ENCODE measurements at places on chromosomes 4 and X.

DNA sequence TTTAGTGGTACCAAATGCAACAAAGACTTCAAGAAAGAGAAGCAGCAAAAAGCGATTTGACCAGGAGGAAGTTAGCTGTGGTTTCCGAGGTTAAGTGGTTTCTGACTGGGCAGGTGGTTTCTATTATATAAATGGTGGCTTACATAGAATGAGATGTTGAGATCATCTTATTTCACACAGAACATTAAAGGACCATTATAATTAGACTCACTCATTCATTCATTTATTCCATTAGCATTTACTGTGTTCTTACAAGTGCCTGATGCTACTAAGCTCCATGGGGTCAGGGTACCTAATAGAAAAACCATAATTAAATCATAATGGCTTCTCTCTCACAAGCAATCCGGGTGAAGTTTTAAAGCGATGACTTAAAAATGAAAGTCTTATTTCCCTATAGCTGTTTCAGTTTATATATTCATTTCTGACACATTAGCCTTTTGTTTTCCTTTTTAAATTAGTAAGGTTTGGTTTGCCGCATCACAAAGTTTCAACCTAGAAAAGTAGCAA, 10.6 kb downstream of the TSPAN6 start:
- H3K36me3 ChIP-seq = no peaks in the 10 kb centered on the region
- H3K4me3 ChIP-seq = no peak overlapping the region
- H3K27ac ChIP-seq = no peak overlapping the region
- DNase-seq = no peak

GRCh38 chrX:12229986-12230385, 91.7 kb downstream of the FRMPD4 start:
- no peaks in the 10 kb centered on the region for H3K36me3 ChIP-seq
- no peaks in the 10 kb centered on the region for H3K4me1 ChIP-seq
- no peak overlapping the region for H3K27ac ChIP-seq
- DNase-seq = no peak

DNA sequence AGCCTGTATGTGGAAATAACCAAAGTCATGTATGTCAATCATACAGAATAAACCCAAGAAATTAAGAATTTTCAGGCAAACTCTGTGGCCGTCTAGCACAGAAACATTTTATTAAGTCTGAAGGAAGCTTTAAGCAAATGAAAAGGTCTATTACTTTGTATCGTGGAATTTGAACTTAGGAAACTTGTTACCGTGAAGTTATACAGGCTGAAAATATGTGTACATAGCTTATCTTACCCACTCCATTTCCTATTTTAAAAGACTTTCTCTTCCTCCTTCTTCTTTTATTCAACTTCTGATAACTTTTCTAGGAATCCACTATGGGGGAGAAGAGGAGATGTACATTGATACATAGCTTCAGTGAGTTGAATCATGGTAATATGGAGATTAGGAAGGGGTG, 108.3 kb downstream of the AGTR2 start:
- no peak for DNase-seq
- H3K27ac ChIP-seq = no peak overlapping the region
- H3K27me3 ChIP-seq = no peaks in the 10 kb centered on the region
- no peaks in the 10 kb centered on the region for H3K36me3 ChIP-seq

DNA sequence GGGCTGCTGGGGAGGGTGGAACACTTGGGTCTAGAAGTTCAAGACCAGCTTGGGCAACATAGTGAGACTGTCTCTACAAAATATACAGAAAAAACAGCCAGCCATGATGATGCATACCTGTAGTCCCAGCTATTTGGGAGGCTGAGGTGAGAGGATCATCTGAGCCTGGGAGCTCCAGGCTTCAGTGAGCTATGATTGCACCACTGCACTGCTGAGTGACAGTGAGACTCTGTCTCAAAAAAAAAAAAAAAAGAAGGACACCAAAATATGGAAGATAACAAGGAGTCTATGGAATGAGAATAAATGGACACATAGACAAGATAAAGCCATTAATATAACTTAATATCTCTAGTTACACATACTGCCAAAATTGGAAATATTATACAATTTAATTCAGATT, 62.7 kb upstream of the IL15 start:
- DNase-seq = no peak
- H3K27ac ChIP-seq = no peak overlapping the region
- no peak overlapping the region for H3K4me3 ChIP-seq
- no peaks in the 10 kb centered on the region for H3K36me3 ChIP-seq

DNA sequence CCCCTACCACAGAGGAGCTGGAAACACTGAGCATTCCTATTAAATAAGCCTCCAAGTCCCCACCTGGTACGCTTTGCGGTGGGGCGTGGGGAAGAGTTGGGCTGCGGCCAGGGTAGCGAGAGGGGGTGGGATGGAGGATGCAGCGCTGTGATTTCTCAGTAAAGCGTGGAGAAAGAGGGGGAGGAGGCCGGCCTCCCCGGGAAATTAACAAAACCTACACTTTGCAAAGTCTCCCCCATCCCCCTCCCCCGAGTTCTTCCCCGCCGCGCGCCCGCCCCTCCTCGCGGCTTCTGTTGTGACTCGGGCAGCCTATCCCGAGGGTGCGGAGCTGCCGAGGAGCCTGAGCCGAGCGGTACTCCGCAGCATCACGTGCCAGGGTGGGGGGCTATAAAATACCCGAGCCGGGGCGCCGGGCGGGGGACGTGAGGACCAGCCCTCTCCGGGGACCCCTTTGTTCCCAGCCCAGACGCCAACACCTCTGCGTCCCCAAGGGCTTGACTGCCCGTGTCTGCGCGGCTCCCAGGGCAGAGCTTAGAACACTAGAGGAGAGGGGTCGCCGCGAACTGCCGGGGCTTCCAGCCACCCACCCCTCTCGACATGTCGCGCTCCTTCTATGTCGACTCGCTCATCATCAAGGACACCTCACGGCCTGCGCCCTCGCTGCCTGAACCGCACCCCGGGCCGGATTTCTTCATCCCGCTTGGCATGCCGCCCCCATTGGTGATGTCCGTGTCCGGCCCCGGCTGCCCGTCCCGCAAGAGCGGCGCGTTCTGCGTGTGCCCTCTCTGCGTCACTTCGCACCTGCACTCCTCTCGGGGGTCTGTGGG, at the start of gene GSX2:
Gene GSX2 (plus strand): TSS at position 416 of the 827 bp plus-strand sequence. CDS start 182 bp downstream, at position 598.
- H3K27ac ChIP-seq = no peak within 1 kb of the TSS
- no peaks in the 10 kb centered on the region for H3K36me3 ChIP-seq
- H3K4me1 ChIP-seq = no peaks in the 10 kb centered on the region

GRCh38 chr4:22410645-22411247, 105.1 kb downstream of the ADGRA3 start:
- H3K27ac ChIP-seq = no peak overlapping the region
- H3K36me3 ChIP-seq = 0 out of 2 replicates have a peak, but pooled peaks cover 4% of the 10 kb centered on the region
- H3K4me3 ChIP-seq = no peak overlapping the region
- H3K4me1 ChIP-seq = no peaks in the 10 kb centered on the region

GRCh38 chr4:155693015-155693663, 26.5 kb downstream of the GUCY1A1 start:
- H3K27ac ChIP-seq = no peak overlapping the region
- no peaks in the 10 kb centered on the region for H3K27me3 ChIP-seq
- no peaks in the 10 kb centered on the region for H3K4me1 ChIP-seq
- DNase-seq = no peak
- no peaks in the 10 kb centered on the region for H3K36me3 ChIP-seq

All from RWPE2 (cell line).